Non-pigmented ciliary epithelial cell (primary cell): ENCODE measurements at places on chromosomes 16 and 17.

DNA sequence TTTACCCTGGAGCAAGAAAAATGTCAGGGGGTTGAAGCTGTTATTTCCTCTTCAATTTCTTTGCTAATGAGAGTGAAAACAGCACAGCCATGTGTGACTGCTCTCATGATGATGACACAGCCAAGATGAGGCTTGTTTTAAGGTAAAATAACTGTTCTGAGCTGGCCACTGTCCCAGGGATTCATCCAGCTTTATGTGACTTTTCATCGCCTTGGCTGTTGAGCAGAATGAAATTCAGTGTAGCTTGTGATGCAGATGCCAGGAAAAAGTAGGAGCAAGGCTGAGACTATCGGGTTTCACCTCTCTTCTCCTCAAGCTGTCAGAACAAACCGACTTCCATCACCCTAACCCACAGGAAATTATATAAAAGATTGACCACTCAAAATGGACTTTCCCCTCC lies 361.8 kb upstream of the CDH5 start:
- no peak for DNase-seq

DNA sequence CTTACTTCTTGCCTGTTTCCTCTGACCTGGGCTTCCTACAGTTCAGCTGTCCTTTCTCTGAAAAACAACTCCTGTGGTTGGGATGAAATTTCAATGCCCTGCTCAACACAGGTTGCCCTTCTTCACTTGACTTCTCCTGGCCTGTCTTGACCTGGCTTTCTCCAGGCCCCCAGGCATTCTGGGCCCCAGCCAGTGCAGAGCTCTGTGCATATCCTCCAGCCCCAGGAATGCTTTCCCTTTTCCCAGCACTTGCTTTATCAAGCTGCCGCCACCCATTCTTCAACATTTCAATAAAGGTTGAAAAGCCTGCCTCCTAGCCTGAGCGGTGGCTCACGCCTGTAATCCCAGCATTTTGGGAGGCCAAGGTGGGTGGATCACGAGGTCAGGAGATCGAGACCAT lies 10.8 kb downstream of the ODAD4 start:
- no peak for DNase-seq

GRCh38 chr17:44565866-44566443 lies 8.7 kb downstream of the FZD2 start:
- no peak for DNase-seq

- no peak for DNase-seq
These were observed 70.5 kb downstream of the TIMM22 start for GRCh38 chr17:1067282-1067956.

- no peak for DNase-seq
These were observed 64.6 kb downstream of the JPH3 start for GRCh38 chr16:87666919-87667318.

DNA sequence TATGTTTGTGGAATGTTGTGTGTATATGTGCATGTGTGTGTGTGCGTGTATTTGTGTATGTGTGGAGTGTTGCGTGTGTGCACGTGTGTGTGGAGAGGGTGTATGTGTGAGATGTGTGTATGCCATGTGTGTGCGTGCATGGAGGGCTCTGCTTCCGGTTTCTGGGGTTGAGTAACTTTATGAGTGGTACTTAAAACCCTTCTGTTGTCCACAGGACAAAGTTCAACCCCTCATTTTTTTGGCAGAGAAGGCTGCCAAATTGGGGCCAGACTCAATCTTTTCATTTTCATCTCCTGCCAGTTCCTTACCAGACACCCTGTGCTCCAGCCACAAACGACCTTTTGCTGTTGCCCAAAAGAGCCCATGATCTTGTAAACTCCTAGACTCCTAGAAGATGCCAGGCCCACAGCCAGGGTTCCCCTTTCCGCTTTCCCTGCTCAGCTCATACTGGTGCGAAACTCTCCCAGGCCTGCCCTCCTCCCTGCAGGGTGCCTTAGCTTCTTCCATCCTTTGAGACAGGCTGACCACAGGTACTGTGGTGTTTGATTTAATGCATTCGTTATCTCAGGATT lies 100.2 kb downstream of the CMIP start:
- DNase-seq = no peak

DNA sequence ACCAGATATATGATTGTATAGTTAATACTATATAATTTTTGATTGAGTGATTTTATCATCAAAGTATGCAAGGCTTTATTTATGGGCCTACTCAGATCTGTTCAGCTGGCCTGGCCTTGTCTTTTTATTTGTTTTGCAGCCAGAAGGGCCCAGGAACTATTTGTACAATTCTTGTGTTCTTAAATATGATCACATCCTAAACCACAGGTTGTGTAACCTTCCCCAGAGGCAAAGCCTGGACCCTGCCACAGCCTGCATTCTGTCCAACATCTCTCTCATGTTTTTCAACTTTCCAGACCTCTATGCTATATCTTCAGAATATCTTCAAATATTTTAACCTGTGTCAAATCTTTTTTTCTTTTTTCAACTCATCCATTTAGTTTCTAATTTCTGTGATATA lies 410.4 kb upstream of the MON1B start:
- no peak for DNase-seq

GRCh38 chr17:64698725-64699124 lies 36.6 kb upstream of the SMURF2 start:
- DNase-seq = no peak

DNA sequence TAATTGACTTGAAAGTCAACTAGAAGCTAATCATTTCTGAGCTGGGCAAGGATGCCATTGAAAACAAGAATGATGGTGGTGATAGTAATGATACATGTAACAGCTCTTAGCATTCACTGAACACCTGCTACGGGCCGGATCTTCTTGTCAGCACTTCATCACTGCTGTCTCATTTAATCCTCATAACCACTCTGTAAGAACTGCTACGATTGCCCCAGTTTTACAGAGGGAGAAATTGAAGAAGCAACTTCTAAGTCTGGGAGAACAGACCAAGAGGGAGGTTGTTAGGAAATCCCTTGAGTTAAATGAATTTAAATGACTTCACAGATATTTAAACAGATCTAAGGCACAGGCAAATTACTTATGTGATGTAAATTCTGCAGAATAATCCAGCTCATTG lies 7.0 kb upstream of the GAN start:
- no peak for DNase-seq

- no peak for DNase-seq
These were observed 7.8 kb upstream of the RNF213 start for GRCh38 chr17:80252871-80253270.

DNA sequence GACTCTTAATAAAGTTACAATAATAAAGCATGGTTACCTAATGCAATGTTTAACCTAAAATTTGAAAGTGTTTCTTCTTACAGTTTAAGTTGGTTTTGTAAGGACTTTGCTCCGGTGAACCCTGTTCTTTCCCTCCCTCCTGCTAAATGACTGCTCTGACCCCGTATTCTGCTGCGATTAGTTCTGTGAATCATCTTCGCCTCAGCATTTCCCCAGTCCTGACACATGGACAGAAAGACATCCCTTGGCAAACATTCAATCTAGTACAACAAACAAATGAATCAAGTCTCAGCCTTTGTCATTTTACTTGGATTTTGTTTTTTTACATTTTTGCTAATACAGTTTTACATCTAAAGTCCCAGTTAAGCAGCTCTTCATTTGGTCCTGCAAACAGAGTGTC lies 15.4 kb downstream of the KCNJ2 start:
- DNase-seq = no peak

- no peak for DNase-seq
These were observed 1.3 kb downstream of the NETO2 start for GRCh38 chr16:47142486-47142820.

DNA sequence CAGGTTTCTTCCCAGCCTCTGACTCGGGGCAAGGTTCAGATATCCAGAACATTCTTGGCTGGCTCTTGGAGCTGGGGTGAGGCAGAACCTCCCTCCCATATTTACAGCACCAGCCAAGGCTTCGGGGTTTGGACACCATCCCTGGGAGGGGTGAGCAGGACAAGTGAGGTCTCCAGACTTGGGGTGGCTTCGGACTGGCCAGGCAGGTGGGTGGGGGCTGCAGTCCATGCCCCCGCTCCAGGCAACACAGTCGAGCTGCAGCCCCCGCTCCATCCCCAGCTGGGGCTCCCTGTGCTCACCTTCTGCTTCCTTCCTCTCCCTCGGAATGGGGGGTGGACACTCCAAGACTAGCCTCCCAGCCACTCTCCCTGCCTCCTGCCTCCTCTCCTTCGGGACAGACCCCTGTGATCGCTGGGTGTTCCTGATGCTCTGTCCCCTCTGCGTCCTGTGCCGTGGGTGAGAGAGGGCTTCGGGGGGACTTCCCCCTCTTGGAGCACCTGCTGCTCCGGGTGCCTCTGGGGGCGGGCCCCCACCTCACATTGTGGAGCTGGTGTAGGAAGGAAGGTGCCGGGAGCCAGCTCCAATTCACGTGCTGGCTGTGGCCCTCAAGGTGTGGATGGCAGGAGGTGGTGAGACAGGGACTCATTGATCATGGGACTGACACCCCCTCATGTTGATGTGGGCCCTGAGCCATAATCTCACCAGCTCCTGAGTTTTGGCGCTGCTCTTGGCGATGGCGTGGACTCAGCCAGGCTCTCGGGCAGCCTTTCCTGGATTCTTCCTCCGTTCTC lies 189.2 kb downstream of the SEC14L1 start:
- no peak for DNase-seq

DNA sequence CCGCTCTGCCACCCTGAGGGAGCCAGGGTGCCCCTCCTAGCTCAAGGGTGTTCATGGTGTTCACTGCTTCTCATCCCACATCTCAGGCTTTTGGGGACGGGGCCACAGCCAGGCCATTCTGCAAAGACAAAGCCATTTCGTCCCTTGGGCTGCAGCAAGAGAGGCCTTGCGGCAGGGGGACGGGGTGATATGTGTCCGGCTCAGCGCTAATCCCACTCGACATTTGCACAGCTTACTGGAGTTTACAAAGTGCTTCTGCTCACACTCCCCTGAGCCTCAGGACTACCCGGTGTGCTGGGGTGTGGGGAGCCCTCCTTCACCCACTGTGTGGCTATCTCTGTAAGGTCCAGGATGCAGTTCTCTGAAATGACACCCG lies 84.3 kb downstream of the RTN4RL1 start:
- no peak for DNase-seq

GRCh38 chr17:57471868-57472368 lies 215.6 kb downstream of the MSI2 start:
- no peak for DNase-seq

DNA sequence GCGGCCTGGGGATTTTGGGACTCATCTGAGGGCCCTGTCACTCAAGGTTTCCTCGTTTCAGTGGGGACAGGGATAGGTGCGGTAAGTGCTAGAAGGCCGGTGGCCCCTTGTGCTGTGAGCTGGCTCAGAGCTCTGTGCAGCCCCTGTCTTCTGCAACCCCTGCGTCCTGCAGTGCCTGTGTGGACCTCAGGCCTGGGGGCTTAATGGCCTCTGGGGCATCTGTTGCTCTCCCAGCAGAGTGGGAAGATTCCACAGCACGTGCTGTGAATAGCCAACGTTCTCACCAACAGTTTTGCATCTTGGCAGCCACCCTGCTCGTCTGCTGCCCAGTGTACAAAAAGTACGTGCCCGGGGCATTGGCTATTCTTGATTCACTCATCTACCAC lies 4.9 kb downstream of the FOXC2 start:
- DNase-seq = no peak
